ENCODE measurements at places on chromosomes 4 and X.

GRCh38 chrX:105658136-105658535 is 164.2 kb upstream of the NRK start:
- DNase-seq: no peak

- DNase-seq: no peak
Observed at GRCh38 chr4:8170341-8170740, 11.7 kb upstream of the ABLIM2 start.

DNA sequence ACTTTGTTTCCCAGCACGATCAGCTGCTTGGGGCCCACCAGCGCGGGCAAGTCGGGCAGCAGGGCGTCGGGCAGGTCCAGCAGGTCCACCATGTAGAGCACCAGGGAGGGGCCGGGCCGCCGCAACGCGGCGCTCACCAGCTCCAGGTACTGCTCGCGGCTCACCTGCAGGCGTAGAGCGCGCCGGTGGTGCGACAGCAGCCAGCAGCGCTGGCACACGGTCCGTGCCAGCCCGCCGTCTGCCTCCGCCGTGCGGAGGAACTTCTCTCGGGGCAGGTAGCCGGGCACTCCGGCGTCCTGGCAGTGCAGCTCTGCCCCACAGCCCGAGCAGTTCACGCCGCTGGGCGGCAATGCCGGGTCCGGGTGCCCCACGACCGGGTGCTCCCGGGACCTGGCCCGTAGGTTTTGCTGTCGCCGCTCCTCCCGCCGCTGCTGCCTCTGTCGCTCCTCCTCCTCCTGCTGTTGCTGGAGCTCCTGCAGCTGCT is 527 bp downstream of the NOA1 start:
- DNase-seq: no peak

DNA sequence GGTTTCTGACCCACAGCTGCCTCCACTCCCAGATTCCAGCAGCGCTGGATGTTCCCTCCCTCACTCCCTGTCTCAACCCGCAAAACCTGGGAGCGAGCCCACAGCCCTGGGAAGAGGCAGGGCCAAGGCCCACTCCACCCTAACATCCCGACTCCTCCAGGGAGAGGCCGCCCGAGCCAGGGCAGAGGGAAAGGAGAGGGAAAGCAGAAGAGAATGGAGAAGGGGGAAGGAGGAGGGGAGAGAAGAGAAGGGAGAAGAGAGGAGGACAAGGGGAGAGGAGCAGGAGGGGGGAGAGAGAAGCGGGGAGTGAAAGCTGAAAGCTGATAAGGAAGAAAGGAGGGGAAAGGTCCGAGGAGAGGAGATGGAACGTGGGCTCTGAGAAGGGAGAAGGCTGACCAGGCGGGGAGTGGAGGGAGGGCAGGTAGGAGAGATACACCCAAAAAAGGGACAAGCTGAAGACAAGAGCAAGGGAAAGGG is 120.2 kb upstream of the PJA1 start:
- DNase-seq: no peak

DNA sequence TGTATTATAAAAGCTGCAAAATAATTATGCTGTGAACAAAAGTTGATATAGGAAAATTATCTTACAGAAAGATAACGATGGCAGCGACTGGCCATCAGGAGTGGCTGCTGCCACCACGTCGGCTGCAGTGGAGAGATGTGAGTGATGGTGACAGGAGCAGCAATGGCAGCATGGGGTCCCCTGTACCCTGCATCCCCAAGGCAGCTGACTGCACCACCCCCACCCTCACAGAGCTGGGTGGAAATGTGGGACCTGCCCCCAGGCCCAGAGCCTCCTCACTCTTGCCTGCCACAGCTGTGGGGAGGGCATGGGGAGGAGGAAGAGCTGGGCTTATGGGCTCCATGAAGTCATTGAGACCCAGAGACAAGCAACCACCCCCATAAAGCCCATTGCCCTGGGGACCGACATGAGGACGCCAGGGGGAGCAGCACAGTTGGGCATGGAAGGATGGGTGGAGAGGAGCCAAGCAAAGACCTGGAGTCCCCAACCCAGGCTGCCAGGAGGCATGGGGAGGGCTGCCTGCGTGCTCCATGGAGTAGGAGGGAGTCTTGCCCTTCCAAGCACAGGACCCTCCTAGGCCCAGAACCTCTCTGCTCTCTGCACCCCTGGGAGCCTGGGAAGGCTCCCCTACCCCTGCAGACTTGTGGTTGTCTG is 1090.5 kb downstream of the PCDH18 start:
- DNase-seq: no peak

- DNase-seq: no peak
Observed at GRCh38 chr4:79977131-79977840, 95.7 kb downstream of the ANTXR2 start.

DNA sequence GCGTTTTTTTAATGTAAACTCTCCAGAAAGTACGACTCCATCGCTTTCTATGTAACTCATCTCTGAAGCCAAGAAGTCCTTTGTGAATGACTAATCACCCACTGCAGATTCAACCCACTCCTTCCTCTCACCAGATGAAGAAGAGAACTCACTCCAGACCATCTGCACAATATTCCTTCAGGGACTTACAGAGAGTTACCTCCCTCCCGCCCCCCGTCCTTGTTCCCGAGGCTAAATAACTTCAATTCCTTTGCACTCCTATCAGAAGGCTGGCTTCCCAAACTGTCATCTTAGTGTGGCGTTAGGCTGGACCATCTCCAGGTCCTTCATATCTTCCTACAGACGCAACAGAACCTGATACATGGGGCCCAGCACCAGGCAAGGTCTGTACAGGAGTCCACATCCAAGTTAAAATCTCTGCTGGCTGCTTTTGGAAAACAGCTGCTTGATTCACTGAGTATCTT is 82.4 kb downstream of the AFAP1 start:
- DNase-seq: no peak

GRCh38 chr4:109179061-109179460 is 123.4 kb downstream of the COL25A1 start:
- DNase-seq: no peak

- DNase-seq: no peak
Observed at GRCh38 chr4:108377021-108377420, 208.3 kb upstream of the LEF1 start.

DNA sequence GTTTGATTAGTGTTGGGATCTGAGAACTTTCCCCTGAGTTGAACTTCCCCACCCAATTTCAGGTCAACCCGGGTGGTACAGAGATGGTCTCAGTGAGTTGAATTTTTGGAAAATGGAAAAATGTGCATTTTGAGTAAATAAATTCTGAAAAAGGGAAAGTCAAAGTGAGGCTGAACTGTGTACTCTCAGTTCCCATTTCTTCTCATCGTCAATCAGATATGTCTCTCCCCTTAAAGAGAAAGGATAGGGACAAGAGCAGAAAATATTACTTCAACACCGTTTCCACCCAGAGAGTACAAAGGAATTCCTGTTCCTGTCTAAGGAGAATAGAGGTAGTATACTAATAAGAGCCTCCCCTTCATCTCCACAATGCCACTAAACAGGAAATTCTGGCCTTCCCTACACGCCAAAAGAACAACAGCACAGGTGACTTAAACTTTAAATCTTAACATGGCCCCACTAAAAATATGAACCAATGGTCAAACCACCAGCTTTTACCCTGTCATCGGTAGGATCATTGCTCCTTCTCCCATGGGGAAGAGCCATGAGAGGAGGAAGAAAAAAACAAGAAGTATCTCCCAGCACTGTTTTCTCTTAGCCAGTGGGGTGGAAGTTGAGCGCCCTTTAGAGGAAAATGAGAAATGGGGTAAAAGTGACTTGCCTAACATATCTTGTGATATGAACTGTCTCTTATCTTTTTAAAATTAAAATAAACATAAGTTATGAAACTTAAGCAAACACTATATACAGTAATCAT is 30.3 kb downstream of the BMP3 start:
- DNase-seq: no peak

DNA sequence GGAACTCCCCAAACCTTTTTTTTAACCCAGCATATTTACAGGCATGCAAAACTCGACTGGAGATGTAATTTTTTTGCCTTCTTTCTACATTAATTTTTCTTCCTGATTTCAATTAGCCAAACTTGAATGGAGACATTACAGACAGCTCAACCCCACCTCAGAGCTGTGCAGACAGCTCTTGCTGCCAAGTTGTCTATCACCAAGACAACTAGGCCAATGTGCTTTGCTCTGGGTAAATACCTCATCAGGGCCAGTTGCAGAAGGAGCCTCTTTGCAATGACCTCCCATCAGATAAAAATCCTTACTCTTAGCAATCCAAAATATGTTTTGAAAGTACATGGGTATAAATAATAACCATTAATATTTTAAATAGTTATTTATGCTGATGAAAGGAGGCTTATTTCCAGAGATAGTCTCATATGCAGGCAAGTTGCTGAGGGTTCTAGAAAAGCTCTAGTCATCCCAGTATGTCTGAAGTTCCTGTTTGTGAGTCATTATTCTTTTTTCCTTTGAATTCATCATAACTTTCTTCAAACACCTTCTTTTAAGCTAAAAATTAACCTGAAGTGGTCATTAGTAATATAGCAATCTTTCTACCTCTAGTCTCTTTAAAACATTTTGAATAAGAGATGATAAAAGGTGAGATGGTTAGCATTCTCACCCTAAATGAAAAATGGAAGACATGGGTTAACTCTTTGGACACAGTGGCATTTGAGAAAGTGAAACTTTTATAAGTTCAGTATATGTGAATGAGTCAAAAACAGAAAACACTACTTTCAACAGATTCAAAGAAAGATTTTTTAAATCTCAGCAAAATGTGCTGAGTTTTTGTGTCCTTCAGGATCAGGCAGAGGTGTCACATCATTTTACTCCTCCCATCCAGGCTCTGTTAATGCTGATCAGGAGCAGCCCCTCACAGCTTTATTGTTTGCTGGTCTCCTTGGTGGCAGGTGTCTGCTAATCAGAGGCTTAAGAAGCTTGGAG is 475.5 kb upstream of the FGF16 start:
- no peak for DNase-seq

DNA sequence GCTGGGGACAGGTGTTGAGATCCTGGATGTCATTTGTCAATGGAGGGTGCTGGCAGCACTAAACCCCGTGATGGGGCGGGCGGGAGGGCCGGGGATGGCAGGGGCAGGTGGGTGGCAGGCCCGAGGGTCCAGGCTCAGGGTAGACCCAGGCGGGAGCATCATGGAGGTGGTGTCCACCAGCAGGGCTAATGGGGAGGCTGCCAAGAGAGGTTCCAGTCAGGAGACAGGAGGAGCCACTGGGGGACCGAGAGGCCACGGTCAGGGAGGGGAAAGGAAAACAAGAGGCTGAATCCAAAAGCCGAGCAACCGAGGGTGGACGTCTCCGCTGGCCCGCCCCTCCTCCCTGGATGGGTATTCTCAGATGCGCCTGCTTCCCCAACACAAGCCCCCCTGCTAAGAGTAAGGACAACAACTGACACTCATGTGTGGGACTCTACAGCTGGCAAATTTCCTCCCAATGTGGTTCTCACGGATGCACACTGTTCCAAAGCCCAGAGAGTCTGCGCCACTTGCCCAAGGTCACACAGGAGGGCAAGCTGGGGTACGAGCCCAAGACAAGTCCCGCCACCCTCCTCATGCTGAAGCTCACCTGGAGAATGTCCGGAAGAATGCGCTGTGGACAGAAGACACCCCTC is 132.0 kb downstream of the CPZ start:
- DNase-seq: no peak

DNA sequence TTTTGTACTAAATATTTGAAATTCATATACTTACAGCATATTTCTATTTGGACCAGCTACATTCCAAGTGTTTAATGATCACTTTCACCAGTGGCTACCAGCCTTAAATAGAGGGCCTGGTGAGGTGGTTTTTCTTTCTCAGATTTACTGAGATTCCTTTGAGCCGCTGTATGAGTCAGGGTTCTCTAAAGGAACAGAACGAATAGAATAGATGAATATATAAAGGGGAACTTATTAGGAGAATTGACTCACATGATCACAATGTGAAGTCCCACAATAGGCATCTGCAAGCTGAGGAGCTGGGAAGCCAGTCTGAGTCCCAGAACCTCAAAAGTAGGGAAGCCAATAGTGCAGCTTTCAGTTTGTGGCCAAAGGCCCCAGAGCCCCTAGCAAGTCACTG is 146.2 kb upstream of the TLL1 start:
- no peak for DNase-seq

GRCh38 chr4:67500373-67500772 is 44.9 kb downstream of the CENPC start:
- DNase-seq: no peak

DNA sequence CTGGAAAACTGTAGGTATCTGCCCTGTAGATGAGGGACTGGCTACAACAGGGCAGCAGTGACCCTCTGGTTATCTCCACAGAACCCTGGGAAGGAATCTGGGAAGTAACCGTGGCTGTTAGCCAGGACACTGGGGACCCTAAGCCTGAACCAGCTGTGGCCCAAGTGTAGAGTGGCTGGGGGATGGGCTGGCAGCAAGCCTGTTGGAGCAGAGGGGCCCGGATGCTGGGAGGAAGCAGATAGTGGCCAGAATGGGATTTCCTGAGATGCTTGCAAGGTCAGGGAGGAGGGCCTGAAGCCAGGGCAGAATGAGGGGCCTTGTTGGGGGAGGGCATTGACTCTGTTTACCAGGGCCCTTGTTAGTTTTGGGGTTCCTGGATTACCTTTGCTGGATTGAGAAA is 161.0 kb upstream of the EOLA2 start:
- no peak for DNase-seq

GRCh38 chrX:133989993-133990392 is 4.6 kb upstream of the GPC3 start:
- no peak for DNase-seq

DNA sequence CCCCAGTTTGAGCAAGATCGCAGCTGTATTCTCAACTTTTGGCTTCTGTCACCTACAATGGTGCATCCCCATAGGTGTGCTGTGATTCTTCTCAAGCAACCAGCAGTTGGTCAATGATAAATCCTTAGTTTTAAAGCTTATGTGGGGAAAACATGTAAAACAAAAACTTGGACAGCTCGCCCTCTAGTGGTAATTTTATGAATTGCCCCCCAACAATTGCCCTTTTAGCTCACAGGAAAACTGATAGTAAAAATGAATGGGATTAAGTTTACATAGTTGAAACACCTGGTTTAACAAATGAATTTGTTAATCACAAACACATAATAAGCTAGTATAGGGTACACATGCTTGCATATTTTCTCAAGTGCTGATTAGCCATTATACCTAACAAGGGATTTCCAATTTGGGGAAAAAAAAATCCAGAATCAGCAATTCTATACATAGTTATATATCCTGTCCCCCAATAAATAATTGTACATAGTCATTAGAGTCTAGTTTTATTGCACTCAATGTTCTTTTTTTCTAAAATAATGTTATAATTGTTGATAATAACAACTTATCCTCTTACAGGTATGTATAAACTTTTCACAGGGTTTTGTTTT is 30.1 kb downstream of the TEX13A start:
- DNase-seq: peak; percentile 8

DNA sequence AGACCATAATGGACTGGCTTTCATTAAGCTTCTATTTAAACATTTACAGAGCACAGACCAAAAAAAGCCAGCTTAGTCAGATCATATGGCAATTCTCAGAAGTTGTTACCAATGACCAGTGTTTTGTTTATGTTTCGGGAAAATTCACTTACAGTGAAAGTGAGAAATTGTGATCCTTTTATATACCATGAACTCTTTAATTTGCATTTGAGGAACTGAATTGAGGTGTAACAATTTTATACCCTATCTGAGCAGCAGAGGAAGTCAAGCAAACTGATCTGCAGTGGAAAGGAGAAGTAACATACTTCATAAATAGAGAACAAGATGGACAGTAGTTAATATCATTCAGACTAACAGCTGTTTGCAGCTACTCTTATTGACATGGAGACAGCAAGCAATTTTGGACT is 97.1 kb downstream of the TMA16 start:
- no peak for DNase-seq

GRCh38 chr4:74661427-74662201 is 132.7 kb downstream of the BTC start:
- DNase-seq: no peak

GRCh38 chr4:7646384-7647061 is 211.8 kb upstream of the PSAPL1 start:
- DNase-seq: no peak

GRCh38 chr4:26877961-26878360 is 17.3 kb downstream of the STIM2 start:
- DNase-seq: no peak
